ENCODE measurements at places on chromosomes 4 and X.

- no peak for DNase-seq
These were observed 16.1 kb upstream of the USO1 start for GRCh38 chr4:75708218-75708691.

GRCh38 chr4:39263895-39264294, 81.6 kb downstream of the WDR19 start:
- no peak for DNase-seq

DNA sequence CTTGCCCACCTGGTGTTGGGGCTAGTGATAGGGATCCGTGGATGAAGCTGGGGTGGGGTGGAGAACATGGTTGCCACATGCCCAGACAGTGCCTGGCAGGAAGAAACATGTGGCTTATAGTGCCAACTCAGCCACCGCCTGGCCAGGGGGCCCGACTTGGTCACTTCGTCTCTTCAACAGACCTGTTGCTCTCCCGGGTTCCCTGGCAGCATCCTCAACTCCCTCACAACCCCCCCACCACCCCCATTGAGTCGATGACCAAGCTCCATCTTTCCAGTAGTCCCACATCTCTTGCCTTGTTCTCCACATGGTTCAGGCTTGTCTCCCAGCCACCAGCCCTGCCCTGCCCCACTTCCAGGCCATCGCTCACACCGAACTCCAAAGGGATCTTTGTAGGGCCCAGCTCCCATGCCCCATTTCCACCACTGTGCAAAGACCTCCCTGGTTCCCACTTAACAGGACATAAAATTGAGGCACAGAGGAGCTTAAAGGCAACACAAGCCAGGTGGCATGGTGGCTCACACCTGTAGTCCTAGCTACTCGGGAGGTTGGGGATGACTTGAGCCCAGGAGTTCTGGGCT, 7.8 kb downstream of the PNCK start:
- no peak for DNase-seq

GRCh38 chr4:26985873-26986272, 125.2 kb downstream of the STIM2 start:
- DNase-seq = no peak

GRCh38 chrX:30627818-30628652, 25.2 kb upstream of the GK start:
- DNase-seq = no peak

All from ELR (cell line).